Bronchial smooth muscle cell (primary cell): ENCODE measurements at places on chromosomes 13 and 19. TPM values are rescaled to one million over a fixed set of nuclear protein-coding genes. Genes with fewer than 3 reads are reported as not detected.

ZNF540 gene
- 0.95 and 1.0 TPM in 2 replicates for total RNA-seq

MEIS3 gene
- total RNA-seq: 21.4 and 47.4 TPM in 2 replicates

ZNF729 gene
- not detected in 2 replicates for total RNA-seq

ATP12A gene
- under 0.01 TPM in 1 of 2 replicates, not detected in the other for total RNA-seq

CGB2 gene
- not detected in 2 replicates for total RNA-seq

PLPPR3 gene
- 0.47 and 0.77 TPM in 2 replicates for total RNA-seq

MAP3K10 gene
- total RNA-seq: 4.1 and 5.7 TPM in 2 replicates
